ENCODE measurements at places on chromosomes 2 and 18. TPM values are rescaled to one million over a fixed set of nuclear protein-coding genes. Genes with fewer than 3 reads are reported as not detected.

GRCh38 chr2:197888321-197888720 lies 83.9 kb downstream of the PLCL1 start:
- no peak for DNase-seq
- peaks cover 12% of the 10 kb centered on the region for H3K4me1 ChIP-seq
- no peak overlapping the region for H3K27ac ChIP-seq
- no peak overlapping the region for H3K4me3 ChIP-seq
- H3K27me3 ChIP-seq: peaks cover 3% of the 10 kb centered on the region

DNA sequence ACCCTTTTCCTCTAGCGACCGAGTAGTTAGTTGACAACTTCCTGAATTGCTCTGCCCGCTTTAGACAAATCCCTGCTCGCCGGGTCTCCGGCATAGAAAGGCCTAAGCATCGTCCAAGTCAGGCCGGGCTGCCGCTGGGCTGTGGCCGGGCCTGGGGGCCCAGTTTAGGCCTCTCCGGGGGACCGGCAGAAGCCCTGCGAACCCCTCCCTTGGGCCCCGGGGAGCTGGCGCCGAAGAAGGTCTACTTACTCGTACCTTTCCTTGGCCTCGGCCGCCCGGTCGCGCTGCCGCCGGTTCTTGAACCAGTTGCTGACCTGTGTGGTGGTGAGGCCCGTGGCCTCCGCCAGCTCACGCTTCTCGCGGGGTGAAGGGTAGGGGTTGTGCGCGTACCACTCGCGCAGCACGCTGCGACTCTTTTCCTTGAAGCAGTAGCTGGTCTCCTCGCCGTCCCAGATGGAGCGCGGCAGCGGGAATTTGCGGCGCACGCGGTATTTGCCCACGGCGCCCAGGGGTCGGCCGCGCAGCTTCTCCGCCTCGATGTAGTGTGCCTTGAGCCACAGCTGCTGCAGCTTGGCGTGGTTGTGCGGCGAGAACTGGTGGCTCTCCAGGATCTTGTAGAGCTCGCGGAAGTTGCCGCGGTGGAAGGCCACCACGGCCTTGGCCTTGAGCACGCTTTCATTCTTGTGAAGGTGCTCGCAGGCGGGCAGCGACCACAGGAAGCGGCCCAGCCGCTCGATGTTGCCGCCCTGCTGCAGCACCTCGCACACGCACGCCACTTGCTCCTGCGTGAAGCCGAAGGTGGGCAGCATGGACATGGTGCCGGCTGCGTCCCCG lies 739 bp downstream of the SIX2 start:
- H3K36me3 ChIP-seq: peaks cover 13% of the 10 kb centered on the region
- peak overlapping the region; percentile 79 for H3K27ac ChIP-seq
- H3K4me3 ChIP-seq: peak overlapping the region; percentile 91
- peaks cover 60% of the 10 kb centered on the region for H3K4me1 ChIP-seq

- H3K4me1 ChIP-seq: peaks cover 47% of the 10 kb centered on the region
- DNase-seq: no peak
- no peak overlapping the region for H3K4me3 ChIP-seq
Measured at GRCh38 chr2:215799194-215799593, 214.2 kb downstream of the MREG start.

DNA sequence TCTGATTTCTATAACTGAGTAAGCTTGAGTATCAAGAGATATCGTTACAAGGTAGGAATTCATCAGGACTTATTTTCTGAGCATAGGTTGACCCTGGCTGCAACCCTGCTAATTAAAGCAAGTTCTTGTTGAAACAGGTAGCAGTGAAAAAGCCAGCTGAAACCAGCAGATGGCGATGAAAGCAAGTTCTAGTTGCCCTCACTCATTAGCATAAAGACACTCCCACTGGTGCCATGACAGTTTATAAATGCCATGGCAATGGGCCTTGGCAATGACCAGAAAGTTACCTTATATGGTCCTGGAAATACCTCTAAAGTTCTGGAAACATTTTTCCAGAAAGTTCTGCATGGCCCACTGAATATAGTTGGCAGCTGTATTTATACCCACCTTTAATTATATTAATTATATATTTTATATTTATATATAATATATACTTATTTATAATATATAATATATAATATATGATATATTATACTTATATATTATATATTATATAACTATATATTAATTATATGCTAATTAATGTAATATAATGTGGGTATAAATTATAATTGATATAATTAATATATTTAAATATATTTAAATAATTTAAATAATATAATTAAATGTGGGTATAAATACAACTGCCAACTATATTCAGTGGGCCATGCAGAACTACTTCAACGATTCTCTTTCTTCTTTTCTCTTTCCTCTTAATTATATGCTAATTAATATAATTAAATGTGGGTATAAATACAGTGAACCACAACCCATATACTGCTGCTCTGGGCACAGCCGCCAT lies 188.0 kb downstream of the CDH7 start:
- no peaks in the 10 kb centered on the region for H3K4me1 ChIP-seq
- H3K27ac ChIP-seq: no peak overlapping the region
- H3K4me3 ChIP-seq: no peak overlapping the region
- DNase-seq: no peak

DNA sequence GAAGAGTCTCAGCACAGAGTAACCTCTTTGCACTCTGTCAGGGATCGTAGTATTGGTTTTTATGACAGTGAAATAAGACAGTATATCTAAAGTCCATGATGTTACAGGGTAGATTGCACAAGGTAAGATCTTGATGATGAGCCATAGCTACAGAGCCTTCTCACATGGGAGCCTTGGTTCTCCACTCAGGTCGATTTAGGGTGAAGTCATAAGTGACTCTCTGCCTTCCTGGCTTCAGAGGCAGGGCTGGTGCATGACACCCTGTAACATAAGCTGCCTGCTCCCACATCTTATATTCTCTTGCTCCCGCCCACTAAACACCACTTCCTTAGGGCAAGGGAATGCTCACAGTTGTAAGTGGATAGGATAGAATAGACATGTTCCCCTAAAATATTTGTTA lies 13.3 kb downstream of the DAPL1 start:
- no peak overlapping the region for H3K4me3 ChIP-seq
- peaks cover 22% of the 10 kb centered on the region for H3K4me1 ChIP-seq
- no peak for DNase-seq
- peaks cover 2% of the 10 kb centered on the region for H3K27me3 ChIP-seq
- no peaks in the 10 kb centered on the region for H3K36me3 ChIP-seq

- no peak for DNase-seq
- H3K36me3 ChIP-seq: peaks cover 6% of the 10 kb centered on the region
- no peak overlapping the region for H3K4me3 ChIP-seq
- H3K4me1 ChIP-seq: peaks cover 20% of the 10 kb centered on the region
Measured at GRCh38 chr2:150147889-150148683, 339.4 kb downstream of the RND3 start.

GRCh38 chr18:48879008-48879431 lies 71.7 kb downstream of the SMAD7 start:
- H3K27me3 ChIP-seq: no peaks in the 10 kb centered on the region
- H3K27ac ChIP-seq: no peak overlapping the region
- no peak overlapping the region for H3K4me3 ChIP-seq
- DNase-seq: peak; percentile 75
- H3K4me1 ChIP-seq: peaks cover 39% of the 10 kb centered on the region
- H3K36me3 ChIP-seq: no peaks in the 10 kb centered on the region

GRCh38 chr2:34099377-34099776 lies 500.3 kb upstream of the FAM98A start:
- DNase-seq: no peak
- no peak overlapping the region for H3K4me3 ChIP-seq
- peaks cover 9% of the 10 kb centered on the region for H3K4me1 ChIP-seq
- H3K27ac ChIP-seq: no peak overlapping the region
- peaks cover 2% of the 10 kb centered on the region for H3K27me3 ChIP-seq
- no peaks in the 10 kb centered on the region for H3K36me3 ChIP-seq

DNA sequence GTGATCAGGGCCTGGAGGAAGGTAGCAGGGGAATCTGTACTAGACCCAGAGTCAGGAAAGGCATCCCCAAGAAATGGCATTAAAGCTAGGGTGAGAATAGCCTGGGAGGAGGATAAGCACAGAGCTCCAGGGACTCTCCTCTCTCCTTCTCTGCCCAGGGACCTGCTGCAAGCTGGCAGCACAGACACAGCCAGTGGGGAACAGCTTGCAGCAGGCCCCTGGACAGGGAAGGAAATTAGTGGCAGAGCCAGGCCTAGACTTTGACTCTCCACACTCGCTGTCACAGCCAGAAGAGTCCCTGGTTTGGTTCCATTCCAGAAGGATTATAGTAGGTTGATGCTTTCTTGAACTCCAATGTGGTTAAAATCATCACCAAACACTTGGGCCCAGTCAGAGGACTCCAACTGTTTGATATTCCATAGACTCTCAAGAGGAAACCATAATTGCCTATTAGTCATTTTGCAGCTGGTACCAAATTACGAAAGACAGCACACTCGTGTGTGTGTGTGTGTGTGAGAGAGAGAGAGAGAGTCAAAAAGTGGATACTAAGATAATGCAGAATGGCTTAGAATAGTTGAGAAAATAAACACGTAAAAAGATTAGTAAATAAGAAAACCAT lies 95.5 kb upstream of the ATP8B1 start:
- no peaks in the 10 kb centered on the region for H3K36me3 ChIP-seq
- no peak overlapping the region for H3K4me3 ChIP-seq
- H3K4me1 ChIP-seq: no peaks in the 10 kb centered on the region
- no peak for DNase-seq
- H3K27me3 ChIP-seq: no peaks in the 10 kb centered on the region

GRCh38 chr2:226970362-226970761 lies 134.5 kb downstream of the RHBDD1 start:
- no peak for DNase-seq
- peaks cover 18% of the 10 kb centered on the region for H3K4me1 ChIP-seq
- H3K4me3 ChIP-seq: no peak overlapping the region
- no peaks in the 10 kb centered on the region for H3K27me3 ChIP-seq
- H3K36me3 ChIP-seq: no peaks in the 10 kb centered on the region

GRCh38 chr2:100563407-100564247 lies 834 bp downstream of the PDCL3 start:
- H3K36me3 ChIP-seq: peaks cover 16% of the 10 kb centered on the region
- DNase-seq: no peak
- H3K4me3 ChIP-seq: peak overlapping the region; percentile 90
- peak overlapping the region; percentile 75 for H3K27ac ChIP-seq
- peaks cover 14% of the 10 kb centered on the region for H3K4me1 ChIP-seq

GRCh38 chr18:73843455-73843854 lies 304.2 kb downstream of the FBXO15 start:
- peaks cover 7% of the 10 kb centered on the region for H3K4me1 ChIP-seq
- peaks cover 14% of the 10 kb centered on the region for H3K27me3 ChIP-seq
- no peaks in the 10 kb centered on the region for H3K36me3 ChIP-seq
- no peak overlapping the region for H3K27ac ChIP-seq
- DNase-seq: no peak
- no peak overlapping the region for H3K4me3 ChIP-seq

The MEP1B gene
- total RNA-seq: not detected

The ANKRD30BL gene
- total RNA-seq: not detected

The IL1A gene
- total RNA-seq: not detected

The RTP5 gene
- total RNA-seq: not detected

The MYO1B gene
- 114 TPM for total RNA-seq

The TLX2 gene
- total RNA-seq: not detected
